Activated T-helper 1 cell treated with anti-CD3 and anti-CD28 coated beads, Interleukin-2, amount 50 U/mL, for 16 hours (primary cell): ENCODE measurements at places on chromosomes 6 and 20.

DNA sequence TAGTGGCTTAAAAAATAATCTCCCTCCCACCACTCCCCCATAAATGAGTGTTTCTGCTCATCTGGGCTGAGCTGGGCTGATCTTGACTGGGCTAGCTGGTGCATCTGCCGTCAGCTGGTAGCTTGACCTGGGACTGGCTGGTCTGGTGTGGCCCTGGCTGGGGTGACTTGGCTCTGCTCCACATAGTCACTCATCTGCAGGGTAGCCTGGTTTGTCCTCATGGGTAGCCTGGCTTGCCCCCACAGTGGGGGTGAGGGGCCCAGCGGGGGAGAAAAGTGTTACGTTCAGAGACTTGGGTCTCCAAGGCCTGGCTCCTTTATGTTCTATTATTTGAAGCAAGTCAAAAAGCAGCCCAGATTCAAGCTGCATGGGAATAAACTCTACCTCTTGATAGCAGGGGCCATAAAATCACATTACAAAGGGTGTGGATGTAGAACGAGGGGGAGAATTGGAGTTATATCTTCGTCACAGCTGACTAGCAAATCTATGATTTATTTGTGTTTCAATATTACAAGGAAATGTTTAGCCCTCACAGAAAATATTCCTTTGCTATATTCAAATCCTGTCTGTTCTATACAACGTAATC, 32.9 kb downstream of the EDN3 start:
- no peak for DNase-seq

- DNase-seq, result no peak
Measured at GRCh38 chr6:3527651-3527977, 70.8 kb upstream of the SLC22A23 start.

GRCh38 chr6:55574556-55574955, 4.4 kb downstream of the HMGCLL1 start:
- no peak for DNase-seq

DNA sequence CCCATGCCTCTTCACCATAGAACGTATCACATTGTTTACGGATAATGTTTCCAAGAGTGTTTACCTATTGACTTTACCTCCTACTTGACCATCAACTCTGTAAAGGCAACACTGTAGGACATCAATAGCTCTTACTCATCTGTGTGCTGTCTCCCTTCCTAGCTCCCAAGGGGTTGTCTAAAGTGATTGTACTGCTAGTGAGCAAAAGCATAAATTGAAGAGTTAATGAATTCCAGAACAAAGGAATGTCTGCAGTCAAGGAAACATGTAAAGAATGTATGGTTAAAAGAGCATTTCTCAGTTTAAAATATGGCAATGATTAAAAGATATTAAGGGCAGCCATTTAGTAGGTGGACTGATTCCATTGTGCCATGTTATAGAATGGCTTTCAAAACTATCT, 985.4 kb downstream of the TBC1D32 start:
- no peak for DNase-seq

DNA sequence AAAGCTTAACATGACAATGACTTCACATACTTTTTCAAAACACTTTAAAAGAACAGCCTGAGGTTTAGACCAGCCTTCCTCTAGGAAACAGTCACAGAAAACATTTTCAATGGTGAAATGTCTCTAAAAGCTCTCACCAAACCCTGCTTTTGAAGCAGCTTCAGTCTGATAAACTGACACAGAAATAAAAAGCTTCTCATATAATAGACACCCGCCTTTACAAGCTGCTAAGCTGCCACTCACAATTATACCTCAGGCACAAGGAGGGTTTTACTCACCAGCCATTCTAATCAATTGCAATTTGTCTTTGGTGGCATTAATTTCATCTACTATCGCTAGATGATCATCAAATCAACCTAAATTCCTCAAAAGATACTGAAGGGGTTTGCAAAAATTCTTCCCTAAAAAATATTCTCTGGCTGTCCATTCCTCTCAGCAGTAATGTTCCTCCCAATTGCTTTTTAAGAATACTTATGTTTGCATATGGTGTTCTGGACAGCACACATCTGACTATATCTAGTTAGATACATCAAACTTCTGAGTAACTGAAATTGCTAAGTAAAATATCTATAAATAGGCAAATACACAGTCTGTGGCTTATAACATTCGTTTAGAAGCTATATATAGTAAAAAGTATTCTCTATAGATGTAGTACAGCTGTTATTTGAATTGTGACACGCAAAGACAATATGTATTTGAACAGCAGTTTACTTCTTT, 29.4 kb downstream of the KIF13A start:
- no peak for DNase-seq

- DNase-seq, result no peak
Measured at GRCh38 chr6:108714101-108714765, 134.0 kb upstream of the ARMC2 start.
